SHP77 treated with DMSO at 0.1 percent for 48 hours (cell line): ENCODE measurements at places on chromosomes 11 and 22.

DNA sequence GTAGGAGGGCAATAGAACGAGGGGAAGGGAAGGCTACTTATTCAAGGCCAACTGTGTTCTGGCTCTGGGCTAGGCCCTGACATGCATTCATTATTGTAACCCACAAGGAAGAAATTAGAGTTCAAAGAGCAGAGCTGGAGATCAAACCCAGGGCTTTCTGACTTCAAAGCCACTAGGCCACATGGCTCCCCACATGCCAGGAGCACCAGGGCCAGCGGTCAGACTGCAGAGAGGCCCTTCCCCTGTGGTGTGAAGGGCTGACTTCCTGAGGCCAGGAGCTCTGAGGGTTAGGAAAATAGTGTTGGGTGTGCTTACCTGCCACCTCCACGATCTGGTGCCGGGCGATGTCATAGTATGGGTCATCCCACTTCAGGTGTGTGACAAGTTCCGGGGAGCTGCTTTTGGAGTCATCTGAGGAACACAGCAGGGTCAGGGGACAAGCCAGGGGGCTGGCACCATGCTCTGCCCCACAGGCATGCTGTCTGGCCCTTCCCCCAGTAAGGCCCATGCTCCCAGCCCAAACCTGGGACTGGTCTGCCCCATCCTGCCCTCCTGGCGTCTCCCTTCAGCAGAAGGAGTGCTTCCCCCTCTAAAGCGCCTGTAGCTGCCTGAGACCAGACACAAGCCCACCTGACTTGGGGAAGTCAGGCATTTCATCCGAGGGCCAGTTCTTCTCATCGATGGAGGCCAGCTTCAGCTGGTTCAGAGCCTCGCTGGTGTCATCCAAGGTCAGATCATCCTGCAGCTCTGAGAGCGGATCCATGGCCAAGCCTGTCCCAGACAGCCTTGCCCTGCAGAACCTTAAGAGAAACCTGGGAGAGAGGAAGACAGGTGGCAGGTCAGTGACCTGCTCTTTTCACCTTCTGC is 4.8 kb downstream of the ARHGAP1 start:
- DNase-seq: no peak

DNA sequence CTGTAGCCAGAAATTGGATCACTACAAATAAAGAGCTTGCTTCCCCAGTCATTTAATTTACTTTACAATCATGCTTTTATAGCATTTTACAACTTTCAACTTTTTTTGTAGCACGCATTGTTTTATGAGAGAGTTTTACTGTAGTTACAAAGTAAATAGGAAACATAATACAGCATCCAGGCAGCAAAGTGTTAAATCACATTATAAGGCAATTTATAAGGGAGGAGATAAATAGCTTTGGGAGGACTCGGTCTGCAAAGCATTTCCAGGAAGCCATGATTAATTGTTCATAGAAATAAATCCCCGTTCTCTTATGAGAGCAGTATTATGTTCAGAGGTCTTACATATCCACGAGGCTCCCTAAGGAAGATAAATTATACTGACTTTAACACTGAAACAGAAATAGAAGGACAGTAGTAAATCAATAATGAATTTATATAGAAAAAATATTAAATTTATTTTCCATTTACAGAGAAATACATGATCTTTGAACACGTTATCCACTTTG is 792.6 kb upstream of the RAG2 start:
- DNase-seq: no peak

- DNase-seq: no peak
These were observed 56.3 kb upstream of the TNRC6B start for GRCh38 chr22:40121461-40121860.

DNA sequence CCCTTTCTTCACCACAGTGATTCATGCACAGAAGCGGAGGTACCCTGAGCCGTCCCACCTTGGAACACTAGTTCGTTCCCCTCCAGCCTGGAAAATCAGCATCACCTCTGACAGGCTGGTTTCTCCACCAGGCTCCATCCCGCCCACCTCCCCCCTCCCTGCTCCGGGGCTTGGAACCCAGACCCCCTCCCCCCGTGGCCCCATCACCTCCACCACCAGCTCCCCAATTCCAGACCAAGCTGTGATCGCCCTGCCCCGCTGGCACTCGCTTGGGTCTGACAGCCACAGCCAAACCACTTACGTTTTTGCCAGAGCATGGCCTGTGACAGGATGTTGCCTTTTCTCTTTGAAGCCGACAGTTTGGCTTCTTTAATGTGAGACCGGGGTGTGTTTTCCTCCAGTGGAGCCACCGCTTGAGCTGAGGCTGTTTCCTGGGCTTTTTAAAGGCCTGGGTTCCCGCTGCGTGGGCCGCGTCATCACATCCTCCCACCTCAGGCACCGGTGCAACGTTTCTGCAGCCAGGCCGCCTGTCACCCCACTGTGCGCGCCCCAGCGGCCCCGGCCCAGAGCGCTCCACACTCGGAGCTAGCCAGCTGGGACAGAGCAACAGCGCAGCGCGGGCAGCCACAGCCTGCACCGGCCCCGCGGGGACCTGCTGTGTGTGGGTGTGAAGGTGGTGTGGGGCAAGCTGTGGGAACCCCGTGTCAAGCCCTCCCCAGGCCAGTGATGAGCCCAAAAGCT is at the start of gene POU2AF1:
Gene POU2AF1, minus strand, starts transcription at position 415 of the 741 bp plus-strand sequence. Its CDS starts 98 bp downstream, at position 317.
- DNase-seq: no peak

GRCh38 chr11:33682446-33682845 is 18.2 kb downstream of the C11orf91 start:
- no peak for DNase-seq

DNA sequence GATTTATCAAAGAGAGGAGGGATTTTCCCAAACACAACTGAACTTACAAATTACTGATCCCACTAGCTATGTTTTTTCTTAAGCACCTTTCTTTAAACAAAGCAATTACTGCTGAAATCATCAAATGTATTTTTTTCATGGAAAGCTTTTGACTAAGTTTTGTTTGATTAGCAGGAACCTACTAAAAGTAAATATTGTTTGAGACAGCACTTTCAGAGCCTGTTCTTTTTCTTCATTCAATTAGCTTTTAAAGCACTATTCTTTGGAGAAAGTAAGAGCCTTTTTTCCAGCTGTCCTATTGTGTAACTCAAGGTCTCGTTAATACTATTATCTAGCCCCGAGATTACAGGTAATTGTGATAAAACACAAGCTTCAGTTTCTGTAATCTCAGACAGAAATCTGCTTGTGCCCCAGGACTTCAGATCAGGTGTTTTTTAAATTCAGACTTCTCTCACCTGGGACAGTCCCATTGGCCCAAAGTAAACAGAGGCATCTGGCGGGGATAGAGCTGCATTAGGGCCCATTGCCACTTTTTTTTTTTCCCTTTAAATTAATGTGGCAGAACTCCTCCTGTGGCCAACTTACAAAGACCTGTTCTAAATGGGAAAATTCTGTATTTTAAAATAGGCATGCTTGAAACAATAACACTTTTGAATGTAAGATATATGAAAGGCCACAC is 11.0 kb downstream of the CSTPP1 start:
- no peak for DNase-seq

DNA sequence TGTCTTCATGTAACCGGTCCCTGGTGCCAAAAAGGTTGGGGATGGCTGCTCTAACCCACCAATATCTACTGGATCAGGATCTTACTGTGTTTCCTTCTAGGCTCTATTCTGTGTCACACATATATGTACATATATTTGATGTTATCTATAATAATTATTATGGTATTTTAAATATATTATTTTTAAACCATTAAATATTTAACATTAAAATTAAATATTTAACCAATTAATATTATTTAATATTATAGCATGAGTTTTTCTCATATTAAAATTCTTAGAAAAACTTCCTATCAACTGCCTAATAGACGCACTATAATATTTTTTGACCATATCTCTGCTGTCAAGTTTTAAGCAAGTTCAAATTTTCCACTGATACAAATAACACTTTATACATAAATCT is 196.9 kb upstream of the PLET1 start:
- DNase-seq: no peak
